ENCODE measurements at places on chromosomes 16 and 17.
A peak's percentile ranks its signal among the peaks of the same experiment; 100 is the strongest.

GRCh38 chr16:57532266-57532625 is 4.1 kb downstream of the CCDC102A start:
- no peak for DNase-seq

GRCh38 chr16:28876973-28877654 is 1.2 kb upstream of the ATP2A1 start:
- no peak for DNase-seq

DNA sequence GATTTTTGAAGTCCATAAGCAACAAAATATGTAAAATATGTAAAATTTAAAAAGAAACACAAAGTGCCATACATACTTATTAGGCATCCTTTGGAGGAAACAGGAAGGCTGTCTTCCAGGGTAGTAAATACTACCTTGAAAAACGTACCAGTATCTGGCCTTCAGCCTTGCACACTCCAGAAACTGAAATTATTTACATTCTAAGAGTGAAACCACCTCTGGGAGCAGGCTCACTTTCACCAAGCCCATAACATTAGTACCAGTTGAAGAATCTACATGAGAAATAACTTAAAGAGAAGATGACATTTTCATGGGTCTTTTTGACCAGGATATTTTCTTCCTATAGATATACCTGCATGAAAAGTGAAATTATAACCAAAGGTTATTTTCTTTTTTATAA is 6.4 kb downstream of the KRTAP9-1 start:
- no peak for DNase-seq

- no peak for DNase-seq
Measured at GRCh38 chr17:13244513-13244912, 226.7 kb upstream of the ELAC2 start.

DNA sequence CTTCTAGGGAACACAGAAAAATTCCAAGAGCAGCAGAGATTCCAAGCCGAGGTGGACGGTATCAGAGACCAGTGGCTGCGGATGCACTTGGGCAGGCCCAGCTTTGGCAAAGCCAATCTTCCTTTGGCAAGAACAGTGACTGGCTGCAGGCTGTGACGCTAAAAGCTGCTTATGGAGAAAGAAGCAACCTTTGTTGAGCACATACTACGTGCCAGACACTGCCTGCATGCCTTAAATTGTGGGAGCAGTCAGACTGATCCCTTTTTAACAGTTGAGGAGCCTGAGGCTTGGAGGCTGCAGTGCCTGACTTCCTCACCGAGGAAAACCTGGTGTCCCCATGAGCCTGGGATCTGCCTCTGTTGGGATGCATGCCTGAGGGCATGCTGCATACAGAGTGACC is 69.0 kb upstream of the AMZ2 start:
- DNase-seq = no peak

DNA sequence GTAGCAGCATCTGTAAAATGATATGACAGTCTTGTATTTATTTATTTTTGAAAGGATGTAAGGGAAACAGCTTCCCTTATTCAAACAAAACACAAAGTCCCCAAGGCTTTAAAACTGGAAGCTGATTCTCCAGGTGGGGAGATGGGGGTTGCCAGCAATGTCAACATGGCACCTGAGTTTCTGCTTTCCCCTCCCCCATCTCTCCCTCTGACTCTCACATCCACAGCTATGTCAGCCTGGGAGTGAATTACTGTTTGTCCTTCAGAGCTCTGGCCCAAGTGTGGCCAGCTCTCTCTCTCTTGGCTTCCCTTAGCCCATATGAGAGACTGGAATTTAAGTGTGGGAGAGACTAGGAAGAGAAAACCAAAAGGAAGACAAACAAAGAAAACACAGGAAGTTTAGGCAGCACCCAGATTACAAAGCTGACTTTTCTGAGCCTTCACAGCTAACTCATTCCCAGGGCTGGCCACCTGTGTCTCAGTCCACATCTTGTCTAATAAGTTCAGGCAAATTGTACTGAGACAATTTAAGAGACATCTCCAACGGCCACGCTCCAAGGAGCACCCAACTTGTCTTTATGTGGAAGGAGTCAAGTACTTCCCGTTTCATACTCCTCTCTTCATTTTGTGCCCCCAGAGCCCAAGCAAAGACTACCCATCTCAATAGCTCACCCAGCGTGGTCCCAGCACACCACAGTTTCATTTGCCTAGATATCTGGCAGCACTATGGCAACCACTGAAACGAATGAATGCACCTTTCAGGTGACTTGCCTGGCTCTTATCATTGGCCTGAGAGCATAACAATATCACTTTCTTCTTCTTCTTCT is 69.2 kb downstream of the SOX9 start:
- no peak for DNase-seq

- DNase-seq = peak; percentile 82
Measured at GRCh38 chr16:85819245-85819644, 19.8 kb downstream of the COX4I1 start.

GRCh38 chr17:51275381-51275780 is 15.0 kb downstream of the UTP18 start:
- no peak for DNase-seq

DNA sequence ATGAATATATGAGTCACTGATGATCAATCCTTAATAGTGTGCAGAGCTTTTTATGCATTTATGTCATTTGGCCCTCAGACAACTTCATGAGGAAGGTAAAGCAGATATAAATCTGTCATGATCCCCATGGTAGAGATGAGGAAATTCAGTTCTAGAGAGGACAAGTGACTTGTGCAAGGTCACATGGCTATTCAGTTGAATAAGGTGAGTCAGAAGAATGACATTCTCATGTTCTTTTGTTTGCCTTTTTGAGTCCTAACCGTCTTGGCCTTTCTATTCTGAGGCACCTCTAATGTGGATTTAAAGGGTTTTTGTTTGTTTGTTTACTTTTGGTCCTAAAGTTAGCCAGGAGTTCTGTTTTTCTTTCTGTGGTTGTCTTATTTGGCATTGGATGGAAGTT is 116.2 kb upstream of the ELAC2 start:
- no peak for DNase-seq

GRCh38 chr17:61323003-61323908 is 76.4 kb upstream of the TBX2 start:
- no peak for DNase-seq
